Activated CD8-positive, alpha-beta memory T cell treated with anti-CD3 and anti-CD28 coated beads for 1 hour (primary cell): ENCODE measurements at places on chromosomes 11 and 22.

DNA sequence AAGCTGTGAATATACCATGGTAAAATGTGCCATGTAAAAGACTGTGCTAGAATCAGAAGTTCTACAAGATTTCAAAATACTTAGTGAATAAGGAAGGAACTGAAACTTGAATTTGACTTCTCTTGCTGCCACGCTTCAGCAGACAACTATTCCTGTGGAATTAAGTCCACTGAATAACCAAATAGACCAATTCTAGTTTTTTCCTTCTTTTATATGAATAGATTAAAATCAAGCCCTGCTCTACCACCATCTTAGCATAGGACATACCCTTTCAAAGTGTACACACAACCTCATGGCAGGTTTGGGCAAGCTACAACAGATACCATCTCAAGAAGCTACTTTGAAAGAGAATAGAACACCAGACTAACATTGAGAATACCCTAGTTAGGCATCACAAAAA is 23.4 kb upstream of the CLNS1A start:
- DNase-seq, result no peak

GRCh38 chr11:26665946-26666345 is 55.9 kb downstream of the SLC5A12 start:
- no peak for DNase-seq

GRCh38 chr11:35112056-35112845 is 26.7 kb upstream of the CD44 start:
- no peak for DNase-seq

GRCh38 chr22:19959587-19960490 is 18.2 kb upstream of the TXNRD2 start:
- no peak for DNase-seq

GRCh38 chr11:111336582-111337256 is 38.4 kb downstream of the POU2AF3 start:
- DNase-seq, result no peak

DNA sequence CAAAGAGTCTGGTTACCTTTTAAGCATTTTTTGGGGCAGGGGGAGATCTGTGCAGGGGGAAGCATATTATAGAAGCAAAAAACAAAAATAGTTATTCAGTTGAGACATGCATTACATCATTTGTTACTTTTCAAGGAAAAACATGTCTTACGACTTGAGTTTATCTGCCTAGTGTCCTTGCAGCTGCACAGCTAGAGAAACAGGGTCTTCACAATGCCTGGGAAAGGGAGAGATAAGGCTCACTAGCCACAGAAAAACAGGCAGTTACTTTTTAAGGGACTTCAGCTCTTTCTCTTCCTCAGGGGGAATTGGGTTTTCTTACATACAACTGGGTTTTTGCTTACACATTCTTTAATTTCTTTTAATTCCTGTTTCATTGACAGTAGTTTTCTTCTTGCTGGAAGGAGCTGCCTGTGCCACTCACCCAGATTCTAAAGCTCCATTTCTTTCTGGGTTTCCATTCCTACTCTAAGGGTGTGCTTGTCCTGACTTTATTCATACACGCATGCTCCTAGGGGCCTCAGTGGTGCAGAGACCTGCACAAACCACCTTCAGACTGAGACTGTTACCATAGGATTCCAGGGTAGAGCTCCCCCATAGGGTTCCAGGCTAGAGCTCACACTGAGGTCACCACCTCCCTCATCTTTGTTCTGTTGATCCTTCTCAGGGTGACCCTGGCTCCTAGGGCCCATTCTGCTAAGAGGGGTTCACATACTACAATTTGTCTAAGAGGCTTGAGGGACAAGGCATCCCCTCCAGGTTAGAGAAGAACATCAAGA is 14.7 kb upstream of the UBQLNL start:
- DNase-seq, result no peak

- DNase-seq, result no peak
These were observed 265.9 kb upstream of the MPPED2 start for GRCh38 chr11:30852091-30852490.

- DNase-seq, result no peak
These were observed 20.8 kb upstream of the ZBED5 start for GRCh38 chr11:10878408-10879214.

- DNase-seq, result no peak
These were observed 30.8 kb upstream of the POU2AF1 start for GRCh38 chr11:111409915-111410314.

DNA sequence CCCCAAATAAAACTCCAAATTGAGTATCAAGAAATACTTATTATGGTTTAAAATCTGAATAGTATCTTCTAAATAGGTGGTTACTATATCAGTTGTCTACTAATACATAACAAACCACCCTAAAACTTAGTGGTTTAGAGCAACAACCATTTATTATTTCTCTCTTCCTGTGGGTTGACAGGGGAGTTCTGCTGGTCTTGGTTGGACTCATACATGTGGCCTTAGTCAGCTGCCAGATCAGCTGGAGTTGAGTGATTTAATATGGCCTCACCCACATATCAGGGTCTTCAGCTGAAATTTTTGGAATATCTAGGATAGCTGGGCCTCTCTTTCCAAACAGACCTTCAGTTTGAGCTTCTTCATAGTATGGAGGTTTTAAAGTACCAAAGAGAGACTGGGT is 34.5 kb downstream of the C11orf65 start:
- DNase-seq, result no peak

GRCh38 chr11:81380395-81380794 is 1353.3 kb downstream of the FAM181B start:
- DNase-seq, result no peak

DNA sequence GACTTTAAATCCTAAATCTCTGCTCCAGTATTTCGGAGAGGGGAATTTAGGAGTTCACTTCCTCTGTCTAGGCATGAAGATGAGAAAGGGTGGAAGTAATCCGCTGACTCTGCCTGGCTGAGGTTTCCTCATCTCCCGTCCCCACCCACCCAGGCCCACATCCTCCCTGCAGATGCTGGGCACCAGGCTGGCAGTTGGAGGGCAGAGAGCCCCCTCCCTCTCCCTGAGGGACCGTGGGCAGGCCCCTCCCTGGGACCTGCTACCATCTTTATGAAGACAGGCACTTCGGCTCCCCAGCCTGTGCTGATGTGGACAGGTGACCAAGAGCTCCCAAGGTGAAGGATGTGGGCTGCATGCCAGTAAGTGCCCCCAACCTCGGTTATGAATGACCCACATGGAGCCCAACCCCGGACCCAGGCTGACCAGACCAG is 6.7 kb downstream of the CASTOR1 start:
- no peak for DNase-seq

DNA sequence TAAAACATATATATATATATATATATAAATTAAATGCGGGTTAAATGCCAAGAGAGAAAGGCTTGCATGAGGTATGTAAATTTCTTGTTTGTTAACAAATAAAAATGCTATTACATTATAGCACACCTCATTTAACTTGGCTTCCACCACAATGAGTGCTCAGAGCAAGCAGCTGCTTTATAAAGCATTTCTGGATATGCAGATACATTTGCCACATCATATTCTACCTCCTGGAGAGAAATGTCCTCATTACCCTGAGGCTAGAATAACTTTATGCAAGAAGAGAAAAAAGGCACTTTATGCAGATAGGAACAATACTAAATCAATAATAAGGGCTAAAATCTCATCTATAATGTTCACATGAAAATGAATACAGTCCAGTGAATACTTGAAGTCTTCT is 181.7 kb upstream of the CCDC90B start:
- DNase-seq, result no peak

DNA sequence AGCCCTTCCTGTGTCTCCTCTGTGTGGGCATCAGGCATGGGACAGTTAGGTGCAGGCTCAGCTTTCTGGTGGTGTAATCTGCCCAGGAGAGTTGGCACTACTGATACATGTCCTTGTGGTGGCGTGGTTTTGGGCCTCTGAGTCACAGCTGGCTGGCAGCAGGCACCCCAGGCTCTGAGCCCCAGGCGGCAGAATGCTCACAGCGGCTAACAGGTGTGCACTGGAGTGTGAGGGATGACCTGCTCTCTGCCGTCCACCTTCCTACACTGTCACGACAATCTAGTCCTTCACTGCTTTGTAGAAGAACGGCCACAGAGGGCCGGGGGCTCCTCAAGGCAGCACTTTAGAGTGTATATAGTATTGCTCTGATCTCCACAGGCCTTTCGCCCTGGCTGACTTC is 100.3 kb upstream of the PITPNB start:
- no peak for DNase-seq

- DNase-seq, result no peak
These were observed 302.7 kb downstream of the ETS1 start for GRCh38 chr11:128284634-128285033.

GRCh38 chr11:32267679-32268187 is 167.6 kb downstream of the WT1 start:
- no peak for DNase-seq

DNA sequence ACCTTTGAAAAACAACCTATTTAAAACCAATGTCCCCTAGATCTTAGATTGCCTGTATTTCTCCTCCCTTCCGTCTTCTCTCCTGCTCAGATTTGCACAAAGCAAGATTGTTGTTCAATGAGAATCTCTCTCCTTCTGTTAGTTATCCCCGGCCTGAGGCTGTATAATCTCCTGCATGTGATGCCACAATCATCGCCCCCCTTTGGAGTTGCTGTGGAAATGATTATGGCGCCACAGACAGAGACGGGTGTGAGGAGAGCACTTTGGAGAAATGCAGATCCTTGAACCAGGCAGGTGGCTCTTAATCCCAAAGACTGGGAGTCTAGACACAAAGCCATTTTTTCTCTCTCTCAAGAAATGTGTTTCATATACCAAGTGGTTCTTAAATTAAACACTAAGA is 941.3 kb downstream of the OPCML start:
- no peak for DNase-seq

GRCh38 chr22:19845054-19845722 is 9.5 kb downstream of the GNB1L start:
- no peak for DNase-seq

GRCh38 chr22:27474711-27475547 is 326.6 kb downstream of the MN1 start:
- DNase-seq, result no peak

GRCh38 chr22:26887456-26887855 is 230.1 kb downstream of the MIAT start:
- DNase-seq, result no peak

DNA sequence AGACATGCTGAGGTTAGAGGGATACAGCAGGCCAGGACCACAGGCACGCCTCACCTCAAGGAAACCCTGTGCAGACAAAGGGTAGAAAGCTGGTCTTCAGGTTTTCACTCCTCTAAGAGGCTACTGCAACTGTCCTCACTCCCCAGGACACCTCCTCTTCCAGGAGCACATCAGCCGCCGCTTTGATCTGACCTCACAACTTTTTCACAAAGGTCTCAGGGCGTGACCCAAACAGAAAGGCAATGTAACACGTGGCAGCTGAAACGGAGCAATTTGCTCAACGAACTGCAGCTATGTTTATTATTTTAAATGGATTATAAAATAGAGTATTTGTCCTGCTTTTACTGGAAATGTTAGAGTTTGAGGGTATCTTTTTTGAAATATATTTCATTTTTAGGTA is 46.1 kb downstream of the LARGE1 start:
- no peak for DNase-seq

DNA sequence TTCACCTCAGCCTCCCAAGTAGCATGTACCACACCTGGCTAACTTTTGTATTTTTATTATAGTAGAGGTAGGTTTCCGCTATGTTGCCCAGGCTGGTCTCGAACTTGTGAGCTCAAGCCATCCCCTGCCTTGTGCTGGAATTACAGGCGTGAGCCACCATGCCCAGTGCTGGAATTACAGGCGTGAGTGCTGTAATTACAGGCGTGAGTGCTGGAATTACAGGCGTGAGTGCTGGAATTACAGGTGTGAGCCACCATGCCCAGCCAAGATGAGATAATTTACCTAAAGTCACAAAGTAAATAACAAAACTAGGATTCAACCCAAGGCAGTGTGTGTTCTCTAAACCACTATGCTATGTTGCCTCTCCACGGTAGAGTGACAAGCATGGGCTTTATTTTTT is 3.6 kb upstream of the UBXN1 start:
- DNase-seq, result no peak

- no peak for DNase-seq
These were observed 204.2 kb upstream of the MTNR1B start for GRCh38 chr11:92765082-92765840.

- no peak for DNase-seq
These were observed 139.6 kb downstream of the TRPC6 start for GRCh38 chr11:101444164-101444563.
